ENCODE measurements at places on chromosomes 5 and 9.

DNA sequence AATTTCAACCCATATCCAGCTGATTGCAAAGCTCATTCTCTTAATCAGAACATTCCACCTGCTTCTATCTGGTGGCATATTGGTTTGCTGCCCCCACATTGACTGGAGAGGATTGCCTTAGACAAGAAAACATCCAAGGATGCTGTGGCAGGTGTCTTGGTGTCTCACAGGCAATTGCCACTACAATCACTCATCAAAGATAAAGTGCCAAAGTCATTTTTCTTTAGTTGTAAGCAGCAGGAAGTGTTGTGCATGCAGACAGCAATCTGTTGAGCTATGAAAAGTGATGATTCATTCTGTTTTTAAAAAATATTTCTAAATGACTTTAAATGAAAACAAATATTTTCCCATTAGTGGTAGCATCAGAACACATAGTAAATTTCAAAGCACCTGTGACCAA, 53.9 kb downstream of the CDH6 start:
- DNase-seq: no peak

DNA sequence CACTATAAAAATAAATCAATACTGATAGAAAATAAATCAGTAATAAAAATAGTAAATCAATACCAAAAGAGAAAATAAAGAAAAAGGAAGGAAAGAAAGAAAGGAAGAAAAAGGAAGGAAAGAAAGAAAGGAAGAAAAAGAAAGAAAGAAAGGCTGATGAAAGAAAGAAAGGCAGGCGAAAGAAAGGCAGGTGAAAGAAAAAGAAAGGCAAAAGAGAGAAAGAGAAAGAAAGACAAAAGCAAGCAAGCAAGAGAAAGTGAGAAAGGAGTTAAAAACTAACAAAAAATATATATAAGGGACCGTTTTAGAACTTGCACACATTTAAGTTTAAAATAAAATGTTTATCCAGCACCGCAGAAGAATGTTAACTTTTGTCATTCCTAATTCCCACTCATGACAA, 116.0 kb downstream of the SVEP1 start:
- no peak for DNase-seq

GRCh38 chr5:169300468-169301385, at the start of gene SLIT3:
TSS of gene SLIT3 (minus strand) at chr5:169301139. CDS start at chr5:169300709, 430 bp downstream.
- no peak for DNase-seq

DNA sequence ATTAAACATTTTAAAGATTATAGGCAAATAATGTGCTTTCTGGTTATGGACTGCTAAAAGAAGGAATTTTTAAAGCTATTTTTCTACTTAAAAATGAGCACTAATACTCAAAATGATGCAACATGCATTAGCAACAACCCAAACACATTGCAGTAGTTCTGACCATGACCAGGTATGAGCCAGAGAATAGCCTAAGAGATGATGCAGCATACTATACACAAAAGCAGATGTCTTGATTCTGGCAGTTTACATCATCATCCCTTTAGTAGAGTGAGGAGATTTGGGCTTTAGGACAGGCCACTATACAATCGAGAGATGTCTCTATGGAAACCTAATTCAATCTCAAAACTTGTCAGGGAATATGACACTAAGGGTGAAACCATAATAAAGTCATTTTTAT, 307.1 kb downstream of the PRR16 start:
- no peak for DNase-seq

- no peak for DNase-seq
Measured at GRCh38 chr5:127746756-127747155, 43.6 kb downstream of the CCDC192 start.

DNA sequence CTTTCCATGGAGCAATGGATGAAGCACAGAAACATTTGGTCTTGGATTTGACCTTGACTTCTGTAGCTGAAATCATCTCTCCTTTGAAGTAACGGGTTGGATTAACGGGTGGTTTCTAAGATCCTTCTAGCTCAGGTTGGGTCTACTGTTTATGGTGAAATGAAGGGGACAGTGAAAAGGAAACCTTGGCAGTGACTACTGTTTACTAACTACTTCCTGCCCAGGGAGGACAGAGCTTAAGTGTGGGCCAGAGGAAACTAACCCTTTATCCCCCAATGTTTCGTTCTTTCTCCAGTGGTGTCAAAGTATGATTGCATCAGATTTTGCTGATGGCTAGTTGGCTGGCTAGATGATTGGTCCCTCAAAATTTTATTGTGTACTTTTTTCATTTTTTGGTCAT, 22.2 kb downstream of the SKP2 start:
- no peak for DNase-seq

All from cardiac septum (tissue), 1 donor.